ENCODE measurements at places on chromosomes 6 and 20. TPM values are rescaled to one million over a fixed set of nuclear protein-coding genes. Genes with fewer than 3 reads are reported as not detected.

The FAM209B gene
- total RNA-seq, result not detected

The RGS17 gene
- total RNA-seq, result 0.25 TPM

The COL9A3 gene
- 1.2 TPM for total RNA-seq

The RIPOR3 gene
- 38.1 TPM for total RNA-seq

The TMEM14C gene
- total RNA-seq, result 95.8 TPM

The COL21A1 gene
- total RNA-seq, result 16.7 TPM

Measured in vagina (tissue), 2 donors.